ENCODE measurements at places on chromosomes 2 and 18. TPM values are rescaled to one million over a fixed set of nuclear protein-coding genes. Genes with fewer than 3 reads are reported as not detected.

DNA sequence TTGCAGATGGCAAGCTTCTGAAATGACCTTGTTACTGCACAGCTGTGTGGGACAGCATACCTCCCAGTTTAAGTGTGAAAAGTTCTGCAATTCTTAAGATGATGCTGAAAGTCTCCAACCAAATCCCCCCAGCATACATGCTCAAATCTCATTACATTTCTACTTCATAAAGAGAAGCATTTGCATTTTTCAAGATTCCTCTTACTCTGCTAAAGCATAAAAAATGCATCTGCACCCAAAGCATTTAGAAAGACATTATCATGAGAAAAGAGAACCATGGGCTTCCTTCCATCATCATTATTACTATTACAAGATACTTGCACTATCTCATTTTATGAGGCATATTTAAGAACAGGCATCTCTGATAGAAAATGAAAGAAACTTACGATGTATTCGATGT lies 236.9 kb upstream of the REV1 start:
- no peak for ATAC-seq

HOXD1 gene
- total RNA-seq, result 2.7 TPM

GRCh38 chr2:75303227-75303626 lies 103.9 kb upstream of the TACR1 start:
- no peak for ATAC-seq

DNA sequence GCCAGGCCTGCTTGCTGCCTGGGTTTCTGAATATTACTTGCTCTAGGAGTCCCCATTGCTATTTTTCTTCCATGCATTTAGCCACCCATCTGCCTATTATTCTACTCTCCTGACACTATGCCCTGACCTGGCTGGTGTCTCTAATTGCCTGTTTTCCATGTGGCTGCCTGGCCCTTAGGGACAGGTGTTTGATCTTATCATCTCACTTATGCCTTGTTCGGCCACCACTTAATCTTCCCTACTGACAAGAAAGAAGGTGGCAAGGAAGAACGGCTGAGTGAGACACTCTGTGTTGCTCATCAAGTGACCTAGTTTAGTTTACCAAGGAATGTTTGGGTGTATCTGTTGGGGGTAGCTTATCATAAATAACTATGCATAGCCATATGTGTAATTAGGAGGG lies 50.4 kb upstream of the RAPH1 start:
- ATAC-seq, result no peak

DNA sequence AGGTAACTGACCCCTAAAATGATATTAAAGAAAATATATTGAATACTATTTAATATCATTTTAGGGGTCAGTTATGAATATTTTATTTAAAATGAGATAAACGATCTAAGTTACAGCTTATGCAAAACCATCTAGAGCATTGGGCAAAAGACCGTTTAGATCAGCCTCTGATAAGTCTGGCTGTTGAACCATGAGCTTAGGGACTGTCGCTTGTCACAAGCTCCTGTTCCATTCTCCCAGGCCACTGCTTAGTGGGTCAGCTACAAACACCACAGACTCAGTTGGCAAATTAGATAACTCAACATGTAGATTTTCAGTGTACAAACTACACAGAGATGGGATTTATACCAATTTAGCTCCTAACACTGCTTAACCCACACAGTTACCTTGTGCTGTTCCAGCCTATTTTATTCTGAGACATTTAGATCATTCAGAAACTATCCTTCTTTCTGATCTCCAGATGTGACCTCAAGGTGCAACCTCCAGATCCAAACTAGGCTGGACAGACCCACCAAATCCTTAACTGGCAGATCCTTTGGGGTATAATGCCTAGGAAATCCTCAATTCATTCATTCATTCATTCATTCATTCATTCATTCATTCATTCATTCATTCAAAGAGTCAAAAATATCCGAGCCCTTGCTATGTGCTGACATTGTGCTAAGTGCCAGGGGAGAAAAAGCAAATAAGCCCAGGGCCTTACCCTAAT lies 82.8 kb downstream of the HRH4 start:
- ATAC-seq, result no peak

DNA sequence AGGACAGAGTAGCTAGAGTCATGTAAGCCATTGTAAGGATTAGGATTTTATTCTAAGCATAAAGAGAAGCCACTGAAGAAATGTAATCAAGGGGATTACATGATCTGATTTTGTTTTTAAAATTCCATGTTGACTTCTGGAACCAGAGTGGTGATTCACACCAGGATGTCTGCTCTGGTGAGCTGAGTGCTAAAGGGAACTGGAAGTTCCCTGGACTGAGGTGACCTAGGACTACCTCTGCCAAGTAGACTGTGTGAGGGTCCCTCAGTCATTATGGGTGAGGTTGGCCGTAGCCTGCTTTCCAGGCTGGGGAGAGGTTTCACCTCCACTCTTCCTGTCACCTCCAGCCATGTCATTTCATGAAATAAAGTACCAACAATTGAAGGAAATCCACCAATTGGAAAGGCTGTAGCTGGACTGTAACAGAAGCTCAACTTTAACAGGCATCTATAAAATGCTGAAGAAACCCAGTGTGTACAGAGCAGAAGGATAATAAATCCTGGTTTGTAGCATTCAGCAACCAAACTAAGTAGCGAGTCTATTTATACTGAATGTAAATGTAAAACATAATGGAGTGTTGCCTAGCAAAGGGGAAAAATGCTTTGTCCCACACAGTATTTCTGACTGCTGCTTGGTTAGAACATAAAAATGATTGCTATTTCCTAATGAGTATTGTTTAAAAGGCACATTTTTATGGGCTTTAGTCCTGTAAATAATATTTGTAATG lies 507.4 kb upstream of the PKDCC start:
- ATAC-seq, result no peak

GRCh38 chr2:24743924-24744323 lies 49.3 kb downstream of the PTRHD1 start:
- no peak for ATAC-seq

- ATAC-seq, result peak; percentile 26
Measured at GRCh38 chr2:121648206-121649148, 785 bp downstream of the CLASP1 start.

DNA sequence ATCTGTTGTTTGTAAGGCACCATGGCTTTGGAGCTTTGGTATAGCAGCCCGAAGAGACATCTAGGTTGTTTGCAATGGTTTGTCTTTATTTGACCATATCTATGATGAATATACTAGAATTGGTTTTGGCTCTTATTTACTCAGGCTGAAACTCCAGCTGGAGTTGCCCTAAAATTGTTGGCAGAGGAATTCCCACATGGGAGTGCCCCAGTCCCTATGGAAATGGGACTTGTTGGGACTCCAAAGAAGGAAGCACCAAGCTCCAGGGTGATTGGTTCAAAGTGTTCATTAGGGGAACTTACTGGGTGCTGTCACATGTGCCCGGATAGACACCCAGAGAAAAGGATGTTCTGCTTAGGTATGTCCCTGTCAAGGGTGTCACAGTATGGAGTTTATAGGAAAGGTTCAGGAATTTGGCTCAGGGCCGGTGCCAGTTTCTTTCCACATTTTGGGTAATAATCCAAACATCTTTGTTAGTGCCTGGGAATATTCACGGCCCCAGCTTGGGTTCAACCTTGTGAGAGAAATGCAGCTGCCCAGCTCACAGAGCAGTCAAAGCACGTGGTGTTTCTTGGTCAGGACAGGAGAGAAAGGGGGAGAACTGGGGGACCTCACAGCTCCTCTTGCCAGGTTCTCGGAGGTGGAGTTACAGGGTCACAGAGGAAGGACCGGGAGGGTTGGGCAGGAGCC lies 123.5 kb upstream of the ZSWIM2 start:
- no peak for ATAC-seq

TUBA4A gene
- 2.5 TPM for total RNA-seq

IL36RN gene
- not detected for total RNA-seq

- ATAC-seq, result peak; percentile 55
Measured at GRCh38 chr2:187124529-187124928, 275.6 kb upstream of the ZSWIM2 start.

- ATAC-seq, result peak; percentile 8
Measured at GRCh38 chr2:27322301-27322765, 564 bp downstream of the MPV17 start.

DNA sequence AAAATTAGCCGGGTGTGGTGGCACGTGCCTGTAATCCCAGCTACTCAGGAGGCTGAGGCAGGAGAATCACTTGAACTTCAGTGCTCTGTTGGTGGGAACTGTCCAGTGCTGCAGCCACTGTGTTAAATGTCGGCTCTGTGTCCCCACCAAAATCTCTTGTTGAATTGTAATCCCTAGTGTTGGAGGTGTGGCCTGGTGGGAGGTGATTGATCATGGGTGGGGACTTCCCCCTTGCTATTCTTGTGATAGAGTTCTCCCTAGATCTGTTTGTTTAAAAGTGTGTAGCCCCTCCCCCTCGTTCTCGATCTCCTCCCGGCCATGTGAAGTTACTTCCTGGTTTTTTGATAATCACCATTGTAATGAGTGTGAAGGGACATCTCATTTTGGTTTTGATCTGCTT lies 9.8 kb upstream of the RPL31 start:
- ATAC-seq, result no peak

GRCh38 chr2:217573571-217573970 lies 429.2 kb downstream of the TNS1 start:
- peak; percentile 77 for ATAC-seq

DNA sequence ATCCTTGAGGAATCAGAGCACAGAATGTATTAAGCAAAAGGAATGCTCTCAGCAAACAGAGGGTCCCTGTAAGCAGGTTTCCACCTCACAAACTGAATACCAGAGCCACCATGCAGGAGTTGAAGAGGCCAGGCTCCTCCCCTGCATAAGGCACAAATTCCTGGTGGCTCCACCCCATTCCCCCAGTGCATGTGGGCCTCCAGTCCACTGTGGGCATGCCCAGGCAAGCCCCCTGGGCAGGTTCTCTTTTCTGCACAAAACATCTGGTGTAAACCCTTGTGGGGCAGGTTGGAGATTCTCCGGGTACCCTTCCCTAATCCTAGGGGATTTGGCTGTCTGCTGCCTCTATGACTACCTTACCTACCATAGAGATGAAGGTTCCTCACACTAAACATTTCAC lies 166.5 kb downstream of the PTPRM start:
- ATAC-seq, result no peak

DNA sequence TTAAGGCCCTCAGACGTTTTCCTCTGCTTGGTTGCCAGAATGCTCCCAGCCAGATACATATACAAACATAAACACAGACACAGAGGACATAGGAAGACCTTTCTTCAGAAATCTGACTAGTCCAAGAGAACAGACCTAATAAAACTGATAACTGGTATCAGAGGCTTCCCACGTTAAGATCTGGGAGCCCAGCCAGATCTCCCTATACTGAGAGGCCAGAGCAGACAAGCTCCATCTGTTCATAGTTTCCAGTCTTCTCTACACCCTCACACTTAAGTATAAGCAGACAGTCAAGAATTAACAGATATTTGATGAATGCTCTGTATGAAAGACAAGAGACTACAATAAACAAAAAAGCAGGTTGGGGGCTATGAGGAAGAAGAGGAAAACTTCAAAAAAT lies 240.5 kb upstream of the CHAC2 start:
- no peak for ATAC-seq

ZNF892 gene
- 11.2 TPM for total RNA-seq

FAM228A gene
- total RNA-seq, result 1.3 TPM

- ATAC-seq, result no peak
Measured at GRCh38 chr2:12844511-12844910, 127.8 kb downstream of the TRIB2 start.

GRCh38 chr2:55408098-55408882 lies 11.4 kb downstream of the CCDC88A start:
- no peak for ATAC-seq

GRCh38 chr2:58449286-58450010 lies 208.3 kb upstream of the FANCL start:
- peak; percentile 98 for ATAC-seq

GRCh38 chr2:162063899-162064298 lies 10.1 kb downstream of the DPP4 start:
- ATAC-seq, result no peak

- no peak for ATAC-seq
Measured at GRCh38 chr2:46534589-46534988, 55.2 kb downstream of the TMEM247 start.

Measured in motor neuron (in vitro differentiated cells).